Renal cortex interstitium (tissue), 15 donors: ENCODE measurements at places on chromosomes 6 and 20.

DNA sequence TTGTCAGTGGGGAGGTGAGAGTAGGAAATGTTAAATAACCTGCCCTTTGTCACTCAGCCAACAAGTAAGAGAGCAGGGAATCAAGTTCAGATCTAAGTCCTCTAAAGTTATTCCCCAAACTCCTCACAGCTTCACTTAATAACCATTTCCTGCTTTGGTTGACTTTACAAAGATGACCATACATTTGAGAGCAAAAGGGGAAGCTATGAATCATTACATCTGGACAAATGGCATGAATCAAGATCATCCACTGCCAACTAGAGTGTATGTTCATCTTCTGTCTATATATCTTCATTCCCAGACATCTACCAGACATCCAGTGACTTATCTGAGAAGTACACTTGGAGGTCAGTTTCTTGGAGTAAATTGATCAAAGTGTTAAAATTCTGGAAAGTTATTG is 15.1 kb upstream of the HIVEP2 start:
- no peak for DNase-seq

GRCh38 chr20:17317341-17317740 is 90.5 kb downstream of the PCSK2 start:
- no peak for DNase-seq

DNA sequence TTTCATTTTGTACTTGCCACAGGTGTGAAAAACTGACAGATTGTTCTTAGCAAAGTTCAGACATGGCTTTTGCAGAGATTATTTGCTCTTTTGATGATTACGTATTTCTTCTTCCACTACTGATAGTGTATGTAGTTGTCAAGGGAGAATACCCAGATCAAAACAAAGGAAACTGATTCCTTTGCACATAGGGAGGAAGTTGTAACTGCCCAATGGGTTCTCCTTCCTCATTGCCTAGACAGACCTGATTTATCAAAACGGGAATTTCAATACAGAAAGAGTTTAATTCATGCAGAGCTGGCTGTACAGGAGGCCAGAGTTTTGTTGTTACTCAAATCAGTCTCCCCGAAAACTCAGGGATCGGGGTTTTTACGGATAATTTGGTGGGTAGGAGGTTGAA is 214.7 kb downstream of the BCAS1 start:
- DNase-seq, result no peak

DNA sequence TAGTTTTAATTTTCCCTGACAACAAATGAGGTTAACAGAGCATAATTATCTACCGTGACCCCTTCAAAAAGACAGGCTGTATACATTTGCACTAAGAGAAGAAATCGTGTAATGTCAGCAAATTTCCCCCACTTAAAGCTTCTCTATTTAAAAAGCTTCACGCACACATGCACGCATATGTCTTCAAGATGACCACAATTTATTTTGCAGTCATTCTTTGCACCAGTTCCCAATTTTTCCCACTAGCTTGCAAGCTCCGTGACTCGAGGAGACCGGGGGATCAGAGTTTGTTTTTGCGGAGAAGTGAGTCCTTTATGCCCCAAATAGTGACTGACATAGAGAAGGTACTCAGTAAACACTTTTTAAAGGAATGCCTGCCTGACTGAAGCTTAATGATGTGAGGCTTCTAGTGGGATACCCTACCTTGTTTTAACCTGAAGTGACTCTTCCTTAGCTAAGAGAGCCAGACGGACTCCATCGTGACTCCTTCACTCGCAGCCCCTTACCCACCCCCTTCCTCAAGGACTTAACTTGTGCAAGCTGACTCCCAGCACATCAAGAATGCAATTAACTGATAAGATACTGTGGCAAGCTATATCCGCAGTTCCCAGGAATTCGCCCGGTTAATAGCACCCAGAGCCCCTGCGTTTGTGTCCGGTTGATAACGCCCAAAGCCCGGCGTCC is 9.3 kb upstream of the NQO2 start:
- DNase-seq, result no peak

GRCh38 chr20:59786801-59787537 is 146.5 kb downstream of the SYCP2 start:
- DNase-seq, result no peak

DNA sequence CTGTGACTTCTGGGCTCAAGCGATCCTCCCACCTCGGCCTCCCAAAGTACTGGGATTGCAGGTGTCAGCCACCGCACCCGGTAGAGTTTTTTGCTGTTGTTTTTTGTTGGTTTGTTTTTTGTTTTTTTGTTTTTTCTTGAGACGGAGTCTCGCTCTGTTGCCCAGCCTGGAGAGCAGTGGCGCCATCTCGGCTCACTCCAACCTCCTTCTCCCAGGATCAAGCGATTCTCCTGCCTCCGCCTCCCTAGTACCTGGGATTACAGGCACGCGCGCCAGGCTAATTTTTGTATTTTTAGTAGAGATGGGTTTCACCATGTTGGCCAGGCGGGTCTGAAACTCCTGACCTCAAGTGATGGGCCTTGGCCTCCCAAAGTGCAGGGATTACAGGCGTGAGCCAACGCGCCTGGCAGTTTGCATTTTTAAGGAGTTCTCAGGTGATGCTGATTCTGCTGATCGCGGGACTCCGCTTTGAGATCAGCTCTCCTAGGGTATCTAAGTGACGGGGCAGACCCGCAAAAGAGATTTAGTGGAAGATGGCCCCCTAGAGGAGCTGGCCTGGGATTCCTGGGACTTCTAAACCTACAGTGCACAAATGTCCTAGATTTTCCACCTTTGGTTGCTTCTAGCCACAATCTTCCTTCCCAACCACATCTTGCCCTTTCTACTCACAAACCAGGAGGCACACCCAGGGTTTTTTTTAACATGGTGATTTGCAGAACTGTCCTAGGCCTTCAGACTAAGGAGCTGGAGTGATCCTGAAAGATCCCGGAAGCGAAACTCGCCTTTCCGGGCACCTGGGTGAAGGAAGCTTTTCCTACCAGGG is 45.2 kb downstream of the DPPA5 start:
- peak; percentile 20 for DNase-seq

- peak; percentile 41 for DNase-seq
Observed at GRCh38 chr6:79869600-79870084, 77.7 kb downstream of the ELOVL4 start.

DNA sequence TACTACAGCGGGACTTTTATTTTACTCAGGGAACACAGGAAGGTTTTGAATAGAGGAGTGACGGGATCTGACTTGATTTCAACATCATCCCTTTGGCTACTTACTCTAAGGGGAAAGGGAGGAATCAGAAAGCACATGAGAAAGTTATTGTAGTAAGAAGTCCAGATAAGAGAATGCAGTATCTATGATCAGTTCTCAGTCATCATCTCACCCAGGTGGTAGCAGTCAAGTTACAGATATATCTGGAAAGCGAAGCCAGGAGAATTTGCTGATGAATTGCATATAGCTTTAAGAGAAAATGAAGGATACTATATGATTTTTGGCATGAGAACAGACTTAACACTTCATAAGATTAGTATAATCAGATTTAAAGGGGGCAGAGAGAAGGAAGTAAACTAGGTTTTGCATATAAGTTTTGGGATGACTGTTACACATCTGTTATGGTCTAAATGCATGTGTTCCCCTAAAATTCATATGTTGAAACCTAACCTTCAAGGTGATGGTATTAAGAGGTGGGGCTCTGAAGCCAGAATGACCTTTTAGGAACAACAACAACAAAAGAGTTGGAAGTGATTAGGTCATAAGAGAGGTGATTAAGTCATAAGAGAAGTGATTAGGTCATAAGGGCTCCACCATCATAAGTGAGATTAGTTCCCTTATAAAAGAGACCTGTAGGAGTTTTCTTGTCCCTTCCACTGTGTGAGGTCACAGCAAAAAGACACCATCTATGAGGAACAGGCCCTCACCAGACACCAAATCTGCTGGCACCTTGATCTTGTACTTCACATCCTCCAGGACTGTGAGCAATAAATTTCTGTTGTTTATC is 6.7 kb downstream of the RAD21L1 start:
- DNase-seq, result no peak

DNA sequence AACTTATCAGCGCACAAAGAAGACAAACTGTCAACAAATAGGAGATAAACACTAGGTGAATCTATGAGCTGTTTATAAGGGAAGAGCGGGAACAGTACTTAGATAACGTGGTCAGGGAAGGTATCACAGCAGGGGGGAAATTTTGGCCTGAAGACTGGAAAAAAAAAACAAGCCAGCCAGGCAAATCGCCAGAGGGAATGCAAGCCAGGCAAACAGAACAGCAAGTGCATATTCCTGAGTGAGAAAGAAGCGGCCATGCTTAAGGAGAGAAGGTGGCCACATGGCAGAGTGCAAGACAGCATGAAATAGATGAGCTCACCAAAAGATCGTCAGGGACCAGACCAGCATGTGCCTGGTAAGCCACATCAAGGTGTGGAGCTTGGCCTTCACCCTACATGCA is 466.5 kb upstream of the ARID1B start:
- no peak for DNase-seq
